HFFc6 (cell line): ENCODE measurements at places on chromosomes 7 and 10. TPM values are rescaled to one million over a fixed set of nuclear protein-coding genes. Genes with fewer than 3 reads are reported as not detected.

The BEND7 gene
- 0.43 to 1.8 TPM (median 1.1 TPM) in 3 replicates for total RNA-seq

The PDZD7 gene
- total RNA-seq, result 1.2 TPM in 2 replicates

The PIP gene
- not detected in 3 replicates for total RNA-seq

The RADIL gene
- total RNA-seq, result 0.34 TPM in 1 of 2 replicates, not detected in the other

The TMEM270 gene
- not detected in 3 replicates for total RNA-seq

The SPRN gene
- total RNA-seq, result 0.31 and 2.4 TPM in 2 replicates

The TRIM74 gene
- 0.18 TPM in 1 of 3 replicates, not detected in the others for total RNA-seq

GRCh38 chr10:95896071-95896850 lies 11.5 kb upstream of the CC2D2B start:
- DNase-seq, result no peak

- DNase-seq, result peak; percentile 69
Measured at GRCh38 chr7:2757361-2757903, 69.4 kb downstream of the AMZ1 start.

- peak; percentile 75 for DNase-seq
Measured at GRCh38 chr10:97713826-97714400, 383 bp downstream of the MARVELD1 start.

GRCh38 chr10:7410862-7411670 lies at the start of gene SFMBT2:
SFMBT2 (minus strand) TSS chr10:7411034; CDS start chr10:7381898, 29,136 bp downstream.
- peak; percentile 19 for DNase-seq

DNA sequence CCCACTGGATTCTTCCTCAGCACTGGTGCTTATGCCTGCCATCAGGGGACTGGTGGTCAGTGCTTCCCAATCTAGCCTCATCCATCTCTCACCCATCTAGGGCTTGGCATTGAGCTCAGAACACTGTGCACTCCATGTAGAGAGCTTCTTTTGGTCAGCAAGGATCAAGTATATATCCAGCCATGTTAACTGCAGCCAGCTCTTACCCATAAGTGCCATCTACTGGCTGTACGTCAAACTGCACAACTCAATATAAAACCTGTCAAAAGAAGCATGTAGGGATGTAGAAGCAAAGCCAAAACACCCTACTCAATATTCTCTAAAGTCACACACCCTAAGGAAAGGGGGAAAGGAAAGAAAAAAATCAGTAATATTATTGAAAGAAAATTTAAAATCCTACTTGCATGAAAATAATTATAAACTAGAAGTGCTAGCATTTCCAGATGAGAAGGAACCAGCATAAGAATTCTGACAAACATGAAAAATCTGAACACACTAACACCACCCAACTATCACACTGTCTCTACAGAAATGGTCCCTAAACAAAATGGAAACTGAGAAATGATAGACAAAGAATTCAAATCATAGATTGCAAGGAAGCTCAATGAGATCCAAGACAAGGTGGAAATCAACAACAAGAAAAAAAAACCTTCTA lies 531.1 kb upstream of the STEAP1 start:
- DNase-seq, result peak; percentile 4

DNA sequence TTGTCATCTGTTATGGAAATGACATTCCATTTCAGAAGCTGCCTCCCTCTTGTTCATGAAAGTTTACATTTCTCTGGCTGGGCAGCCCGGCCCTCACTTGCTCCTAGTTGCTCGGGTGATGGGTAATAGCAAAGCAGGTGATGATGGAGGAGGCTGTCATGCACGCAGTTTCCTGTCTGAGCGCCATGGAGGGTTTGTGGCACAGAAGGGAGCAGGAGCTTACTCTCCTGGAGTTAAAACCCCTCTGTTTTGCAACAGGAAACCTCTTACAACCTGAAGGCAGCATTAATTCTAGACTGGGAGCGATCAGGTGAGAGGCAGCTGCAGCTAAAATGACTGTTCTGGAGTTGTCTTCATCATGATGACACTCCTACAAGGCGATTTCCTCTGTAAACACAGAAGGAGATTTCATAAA lies 34.1 kb upstream of the MKI67 start:
- no peak for DNase-seq

GRCh38 chr10:113752553-113752952 lies 1.1 kb downstream of the PLEKHS1 start:
- no peak for DNase-seq

DNA sequence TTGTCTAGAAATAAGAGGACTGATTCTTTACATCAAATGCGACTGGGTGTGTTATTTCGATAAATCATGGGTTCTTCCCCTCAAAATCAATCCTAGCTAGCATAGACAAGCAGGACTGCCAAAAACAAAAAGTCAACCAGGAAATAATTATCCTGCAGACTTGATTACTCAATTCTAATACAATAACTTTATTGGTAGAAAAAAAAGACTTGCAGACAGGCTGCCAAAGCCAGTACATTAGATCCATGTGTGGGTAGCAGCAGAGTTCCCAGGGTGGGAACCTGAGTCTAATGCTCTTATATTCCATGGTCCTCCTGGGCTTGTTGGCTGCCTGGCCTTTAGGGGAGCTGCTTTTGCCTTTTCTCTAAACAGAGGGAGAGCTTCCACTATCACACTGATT lies 7.8 kb downstream of the AFAP1L2 start:
- DNase-seq, result no peak

GRCh38 chr10:125008689-125009638 lies 67.0 kb downstream of the ZRANB1 start:
- DNase-seq, result no peak

DNA sequence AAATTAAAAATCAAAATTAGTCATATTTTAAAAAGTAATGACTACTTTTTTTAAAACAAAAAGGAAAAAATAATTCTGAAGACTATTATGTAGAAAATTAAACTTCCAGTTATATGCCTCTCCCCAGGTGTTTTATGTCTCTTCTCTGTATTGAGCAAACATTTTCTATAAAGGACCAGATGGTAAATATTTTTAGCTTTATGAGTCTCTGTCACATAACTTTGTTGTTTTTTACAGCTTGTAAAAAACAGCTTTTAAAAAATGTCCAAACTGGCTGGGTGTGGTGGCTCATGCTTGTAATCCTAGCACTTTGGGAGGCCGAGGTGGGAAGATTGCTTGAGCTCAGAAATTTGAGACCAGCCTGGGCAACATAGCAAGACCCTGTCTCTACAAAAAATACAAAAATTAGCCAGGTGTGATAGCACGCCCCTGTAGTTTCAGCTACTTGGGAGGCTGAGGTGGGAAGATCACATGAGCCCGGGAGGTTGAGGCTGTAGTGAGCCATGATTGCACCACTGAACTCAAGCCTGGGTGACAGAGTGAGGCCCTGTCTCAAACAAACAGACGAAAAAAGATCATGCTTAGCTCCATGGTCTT lies 23.5 kb downstream of the GARS1 start:
- DNase-seq, result no peak

- no peak for DNase-seq
Measured at GRCh38 chr10:92091965-92092364, 168.4 kb downstream of the BTAF1 start.

DNA sequence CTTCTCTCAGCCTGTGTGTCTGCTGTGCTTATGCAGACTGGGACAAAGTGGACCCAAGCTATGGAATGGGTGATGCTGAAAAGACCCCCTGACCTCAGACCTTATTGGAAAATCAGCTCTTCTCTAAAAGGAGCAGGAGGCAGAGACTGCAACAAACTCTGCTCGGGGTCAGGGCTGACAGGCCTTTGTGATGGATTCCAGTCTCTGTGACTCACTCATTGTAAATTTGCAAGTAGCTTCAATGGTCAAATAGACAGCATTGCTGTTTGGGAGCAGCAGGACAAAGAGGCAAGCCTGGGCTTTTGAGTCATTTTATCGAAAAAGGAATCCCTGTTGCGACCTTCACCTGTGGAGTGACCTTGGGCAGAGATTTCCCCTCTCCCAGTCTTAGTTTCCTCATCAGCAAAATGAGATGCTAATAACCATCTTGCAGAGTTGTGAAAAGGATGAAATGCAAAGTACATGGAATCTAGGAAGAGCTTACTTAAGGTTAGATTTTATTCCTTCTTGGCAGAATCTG lies 26.1 kb upstream of the GPR26 start:
- DNase-seq, result peak; percentile 48

DNA sequence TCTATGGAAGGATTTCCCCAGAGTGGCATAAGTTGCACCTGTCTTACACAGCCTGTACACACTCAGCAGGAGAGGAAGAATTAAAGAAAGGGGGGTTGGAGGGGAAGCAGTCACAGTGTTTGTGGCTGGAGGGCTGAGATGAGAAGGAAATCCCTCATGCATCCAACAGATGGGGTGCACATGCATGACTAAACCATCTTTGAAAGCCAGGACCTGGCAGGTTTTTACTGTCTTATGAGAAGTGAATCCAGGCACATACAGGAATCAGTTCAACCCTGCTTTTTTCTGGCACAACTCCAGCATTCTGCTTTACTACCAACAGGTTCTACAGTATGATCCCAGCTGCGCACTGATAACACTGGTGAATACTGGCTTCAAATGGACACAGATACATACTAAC lies 107.7 kb downstream of the CACNA2D1 start:
- DNase-seq, result peak; percentile 11

DNA sequence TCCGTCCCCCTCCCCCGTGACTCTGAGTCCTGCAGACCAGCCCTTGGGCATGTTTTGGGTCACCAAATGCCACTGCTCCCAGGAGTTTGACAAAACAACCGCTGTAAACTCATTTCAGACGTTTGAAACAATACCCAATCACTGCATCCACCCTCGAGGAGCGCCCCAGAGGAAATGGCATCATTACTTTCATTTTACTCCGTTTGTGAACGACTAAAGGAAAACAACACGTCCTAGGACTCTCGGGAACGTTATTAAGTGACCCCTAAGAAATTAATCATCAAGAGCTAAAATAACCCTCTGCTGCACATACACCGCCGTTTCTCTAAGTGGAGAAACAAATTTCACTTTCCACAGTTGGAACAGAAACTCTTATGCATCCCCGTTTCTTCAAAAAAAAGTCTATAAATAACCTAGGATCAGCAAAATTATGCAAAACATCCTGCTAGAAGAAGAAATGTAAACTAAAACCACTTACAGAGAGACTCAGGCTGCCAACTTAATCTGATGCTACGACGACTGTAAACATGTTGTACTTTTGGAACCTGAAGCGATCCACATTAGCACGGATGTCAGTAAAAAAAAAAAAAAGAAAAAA lies 109.9 kb upstream of the EFCAB10 start:
- DNase-seq, result peak; percentile 30

DNA sequence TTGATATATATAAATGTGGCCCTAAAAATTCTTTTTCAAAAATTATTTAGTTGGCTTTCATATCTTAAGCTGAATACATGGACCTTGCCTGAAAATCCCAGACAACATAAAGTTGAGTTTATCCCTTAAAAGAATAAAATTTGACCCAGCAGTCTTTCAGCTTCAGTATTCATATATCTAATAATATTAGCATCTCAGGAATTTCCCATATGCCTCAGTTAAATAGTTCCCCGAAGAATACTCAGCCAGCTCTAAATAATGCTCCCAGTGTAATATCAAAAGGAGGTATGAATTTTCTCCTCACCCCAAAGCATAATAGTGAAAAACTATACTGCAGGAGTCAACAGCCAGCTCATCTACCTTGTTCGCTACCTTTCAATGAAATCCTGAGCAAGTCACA lies 145.9 kb downstream of the CTNNA3 start:
- no peak for DNase-seq

- no peak for DNase-seq
Measured at GRCh38 chr7:67716729-67717128, 720.1 kb downstream of the TYW1 start.

GRCh38 chr7:96233084-96233483 lies 88.8 kb downstream of the SLC25A13 start:
- no peak for DNase-seq

DNA sequence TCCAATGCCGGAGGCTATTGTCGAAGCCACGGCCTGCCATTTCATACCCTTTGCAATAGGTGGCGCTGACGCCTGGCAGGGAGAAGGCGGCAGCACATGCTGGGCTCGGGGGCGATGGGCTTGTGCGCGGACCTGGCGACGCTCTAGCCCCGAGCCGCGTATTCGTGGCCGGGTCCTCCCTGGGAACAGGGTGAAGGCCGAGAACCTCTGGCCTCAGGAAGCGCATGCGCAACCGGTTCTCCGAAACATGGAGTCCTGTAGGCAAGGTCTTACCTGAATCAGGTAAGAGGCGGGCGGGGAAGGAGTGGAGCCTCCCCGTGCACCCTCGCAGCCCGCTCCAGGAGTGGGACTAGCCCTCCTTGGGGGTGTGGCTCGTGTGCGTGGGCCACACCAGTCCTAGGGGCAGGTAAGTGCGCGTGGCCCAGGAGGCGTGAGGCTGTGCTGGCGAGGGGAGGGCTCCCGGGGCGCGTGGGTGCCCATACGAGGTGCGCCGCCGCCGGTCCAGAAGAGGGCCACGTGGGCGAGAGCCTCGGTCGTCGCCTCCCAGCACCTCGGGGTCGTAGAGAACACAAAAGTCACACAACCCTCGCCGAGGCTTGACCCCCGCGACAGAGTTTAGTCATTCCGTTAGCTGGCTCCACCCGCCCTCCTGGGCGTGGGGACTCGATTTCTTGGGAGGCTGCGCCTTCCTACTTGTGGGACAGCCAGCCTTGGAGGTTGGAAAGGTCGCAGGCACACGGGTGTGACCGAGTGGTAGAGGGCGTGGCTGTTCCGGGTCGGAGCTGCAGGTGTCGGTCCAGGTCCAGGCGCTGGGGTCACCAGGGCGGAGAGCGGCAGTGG lies 5.6 kb upstream of the MEST start:
- DNase-seq, result no peak

DNA sequence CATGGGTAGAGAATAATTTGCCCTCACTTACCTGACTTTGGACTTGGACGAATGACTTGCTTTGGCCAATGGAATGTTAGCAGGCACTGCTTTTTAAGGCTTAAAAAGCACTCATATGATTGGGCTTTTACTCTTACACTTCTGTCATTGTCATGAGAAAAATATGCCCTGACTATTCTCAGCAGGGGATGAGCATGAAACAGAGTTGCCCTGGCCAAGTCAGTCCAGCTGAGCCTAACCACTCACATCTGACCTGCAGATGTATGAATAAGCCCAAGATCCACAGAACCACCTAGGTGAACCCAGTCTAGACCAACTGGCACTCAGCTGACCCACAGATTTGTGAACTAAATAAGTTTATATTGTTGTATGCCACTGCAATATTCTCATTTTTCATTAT lies 573.5 kb downstream of the TNS3 start:
- no peak for DNase-seq

GRCh38 chr7:90728568-90728967 lies 132.4 kb downstream of the CDK14 start:
- DNase-seq, result no peak

DNA sequence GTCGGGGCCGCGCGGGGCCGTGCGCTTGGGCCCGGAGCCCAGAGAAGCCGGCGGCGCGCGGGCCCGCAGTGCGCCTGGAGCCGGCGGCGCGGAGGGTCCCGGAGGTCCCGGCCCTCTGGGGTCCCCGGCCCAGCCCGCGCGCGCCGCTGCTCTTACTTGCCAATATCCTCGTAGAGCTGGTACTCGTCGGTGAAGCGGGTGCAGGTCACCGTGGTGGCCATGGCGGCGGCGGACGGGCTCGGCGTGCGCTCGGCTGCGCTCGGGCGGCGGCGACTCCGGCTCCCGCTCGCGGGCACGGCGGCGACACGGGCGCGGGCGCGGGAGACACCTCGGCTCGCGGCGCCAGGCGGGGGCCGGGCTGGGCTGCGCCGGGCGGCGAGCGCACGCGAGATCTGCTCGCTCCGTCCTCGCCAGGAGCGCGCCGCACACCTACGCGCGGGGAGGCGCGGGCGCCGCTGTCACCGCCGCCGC lies at the start of gene CAMK2B:
TSS of gene CAMK2B (minus strand) at position 394 of the 471 bp plus-strand sequence. CDS start at position 221, 173 bp downstream.
- DNase-seq, result no peak

- DNase-seq, result no peak
Measured at GRCh38 chr7:82506702-82507101, 63.1 kb upstream of the CACNA2D1 start.

GRCh38 chr10:132283604-132284382 lies 24.0 kb downstream of the STK32C start:
- DNase-seq, result no peak
